ENCODE measurements at places on chromosomes 4 and X.

DNA sequence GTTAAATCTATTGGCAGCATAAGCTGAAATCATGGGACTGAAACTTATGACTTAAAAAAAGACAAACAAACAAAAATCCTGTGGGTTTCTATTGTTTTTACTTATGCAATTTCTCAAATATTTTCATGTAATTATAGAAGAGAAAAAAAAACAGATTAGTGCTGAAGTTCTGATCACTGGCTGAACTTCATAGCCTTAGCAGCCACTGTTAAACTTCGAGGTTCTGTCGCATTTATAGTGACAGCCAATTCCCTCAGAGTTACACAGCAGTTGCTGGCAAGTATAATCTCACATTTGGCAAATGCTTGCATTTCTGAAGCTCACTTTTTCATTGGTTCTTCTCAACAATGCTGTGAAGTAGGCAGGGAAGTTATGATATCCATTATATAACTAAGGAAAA, 748.9 kb upstream of the MAGEB2 start:
- no peak for DNase-seq

GRCh38 chrX:133350751-133351150, 64.5 kb downstream of the GPC4 start:
- DNase-seq: peak; percentile 40

DNA sequence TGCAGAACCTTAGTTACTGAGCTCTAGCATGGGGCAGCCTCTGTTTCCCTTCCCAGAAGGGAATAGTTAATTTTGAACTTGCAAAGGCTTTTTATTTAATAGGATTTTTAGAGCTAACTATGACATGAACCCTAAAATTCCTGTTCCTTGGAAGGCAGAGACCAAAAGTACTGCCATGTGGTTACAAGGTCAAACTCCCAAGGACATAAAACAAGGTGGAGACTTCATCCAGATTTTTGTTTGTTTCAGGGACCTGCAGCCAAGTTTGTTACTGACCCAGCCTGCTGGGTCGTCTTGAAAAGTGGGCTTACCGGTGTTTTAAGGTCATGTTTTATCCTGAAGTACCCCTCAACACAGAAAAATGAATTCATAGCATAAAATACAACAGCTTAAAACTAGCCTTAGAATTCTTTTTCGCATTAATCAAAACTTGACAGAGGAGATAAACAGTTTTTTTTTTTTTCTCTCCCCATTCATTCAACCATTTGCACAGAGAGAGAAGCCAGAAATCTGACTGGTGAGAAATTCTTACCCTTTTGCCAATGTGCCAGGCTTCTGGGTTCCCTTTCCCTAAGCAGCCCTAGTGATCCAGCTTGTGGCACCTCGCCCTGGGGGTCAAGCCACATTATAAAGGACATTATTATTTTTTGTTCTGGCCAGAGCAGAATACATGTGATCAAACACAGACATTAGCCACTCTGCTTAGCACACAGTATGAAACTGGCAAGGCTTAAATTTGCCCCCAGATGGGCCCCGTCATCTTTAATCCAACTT, 21.5 kb upstream of the GRPEL1 start:
- DNase-seq: no peak

DNA sequence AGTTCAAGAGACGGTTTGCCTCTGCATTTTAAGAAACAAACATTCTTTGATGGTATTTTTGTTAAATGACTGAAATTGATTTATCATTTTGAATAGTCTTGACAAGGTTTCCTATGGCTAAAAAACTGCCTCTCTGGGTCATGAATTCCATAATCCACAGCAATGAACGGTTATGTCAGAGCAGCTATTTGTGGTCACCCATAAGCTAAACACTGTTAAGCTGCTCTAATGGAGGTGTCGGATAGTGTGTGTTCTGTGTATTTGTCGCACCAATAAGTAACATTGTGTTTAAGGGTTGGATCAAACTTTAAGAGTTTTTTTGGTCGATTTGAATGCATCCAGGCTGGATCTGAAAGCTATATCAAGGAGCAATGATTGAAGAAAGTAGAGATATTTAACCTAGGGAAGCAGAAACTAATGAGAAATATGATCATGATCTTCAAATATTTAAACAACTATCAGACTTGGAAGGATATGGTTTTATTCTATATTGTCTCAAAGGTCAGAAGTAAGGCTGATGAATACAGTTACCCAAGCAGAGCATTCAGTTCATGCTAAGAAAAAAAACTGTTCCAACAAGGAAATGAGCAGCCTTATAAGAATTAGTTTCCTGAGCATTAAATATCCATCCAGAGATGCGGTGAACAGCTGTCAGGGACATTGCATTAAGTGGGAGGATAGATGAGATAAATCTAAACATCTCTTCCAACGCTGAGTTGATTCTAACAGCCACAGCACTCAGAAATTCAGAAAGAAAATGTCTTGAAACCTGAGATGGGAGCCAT, 232.3 kb upstream of the RPS6KA3 start:
- DNase-seq: peak; percentile 52

GRCh38 chrX:100274916-100275315, 135.2 kb downstream of the PCDH19 start:
- DNase-seq: no peak

DNA sequence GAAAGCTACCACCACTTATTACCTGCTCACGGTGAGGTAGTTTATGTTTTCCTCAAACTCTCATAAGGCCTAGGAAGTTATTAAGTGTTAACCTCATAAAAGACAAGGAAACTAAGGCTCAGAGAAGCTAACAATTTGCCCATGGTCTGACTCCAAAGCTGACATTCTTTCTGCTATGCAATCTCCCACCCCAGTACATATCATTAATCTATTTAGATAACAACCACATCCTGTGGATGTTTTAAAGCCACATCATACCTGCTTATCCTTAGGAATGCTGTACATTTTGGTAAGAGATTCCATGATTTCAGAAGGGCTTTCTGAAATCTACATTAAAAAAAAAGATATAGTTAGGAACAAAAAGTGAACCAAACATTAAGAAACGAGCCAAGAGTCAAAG, 55.4 kb downstream of the HUWE1 start:
- DNase-seq: peak; percentile 20

DNA sequence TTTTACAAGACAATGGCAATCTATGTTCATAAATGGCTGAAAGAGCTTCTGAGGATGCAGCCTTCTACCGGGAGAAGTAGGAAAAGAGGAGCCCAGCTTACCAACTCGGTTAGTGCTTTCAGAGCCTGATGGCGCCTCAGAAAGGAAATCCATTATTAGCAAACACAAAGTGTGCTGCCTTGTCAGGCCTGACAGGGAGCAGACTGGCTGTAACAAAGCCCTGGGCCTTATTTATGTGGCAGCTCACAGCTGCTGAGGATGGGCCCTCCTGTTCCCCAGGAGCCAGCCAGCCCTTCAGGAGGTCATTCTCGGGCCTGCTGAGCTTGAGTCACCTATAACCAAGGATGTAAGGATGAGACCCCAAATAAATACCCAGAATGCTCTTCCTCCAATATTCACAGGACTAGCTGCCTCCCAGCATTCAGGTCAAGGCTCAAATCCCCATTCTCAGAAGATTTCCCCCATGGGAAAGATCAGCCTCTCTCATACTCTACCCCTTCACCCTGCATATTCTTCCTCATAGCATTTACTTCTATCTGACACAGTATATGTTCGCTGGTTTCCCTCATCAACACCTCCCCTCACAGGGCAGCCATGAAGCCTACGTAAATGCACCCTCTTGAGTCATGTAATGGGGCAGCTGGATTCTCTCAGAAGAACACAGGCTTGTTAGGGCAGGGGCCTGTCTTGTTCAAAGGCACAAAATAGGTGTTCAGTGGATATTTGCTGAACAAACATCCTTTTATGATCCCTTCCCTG, 227.0 kb upstream of the RASGEF1B start:
- DNase-seq: no peak

DNA sequence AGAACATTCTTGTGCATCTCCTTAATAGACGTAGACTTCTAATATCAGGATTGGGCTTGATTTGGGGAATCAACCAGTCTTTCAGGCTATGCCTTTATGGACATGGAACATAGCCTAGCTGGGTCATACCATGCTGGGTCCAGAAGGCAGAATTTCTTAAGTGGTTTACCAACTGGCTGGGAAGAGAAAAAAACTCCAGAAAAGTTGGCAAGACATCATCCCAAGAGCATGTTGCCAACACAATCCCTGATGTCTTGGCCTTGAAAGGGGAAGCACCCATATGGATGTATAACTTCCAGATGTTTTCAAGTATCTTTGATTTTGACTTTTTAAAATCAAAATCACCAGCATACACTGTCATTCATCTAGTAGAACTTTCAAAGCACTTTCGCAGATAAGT, 138.0 kb upstream of the FGF13 start:
- no peak for DNase-seq

DNA sequence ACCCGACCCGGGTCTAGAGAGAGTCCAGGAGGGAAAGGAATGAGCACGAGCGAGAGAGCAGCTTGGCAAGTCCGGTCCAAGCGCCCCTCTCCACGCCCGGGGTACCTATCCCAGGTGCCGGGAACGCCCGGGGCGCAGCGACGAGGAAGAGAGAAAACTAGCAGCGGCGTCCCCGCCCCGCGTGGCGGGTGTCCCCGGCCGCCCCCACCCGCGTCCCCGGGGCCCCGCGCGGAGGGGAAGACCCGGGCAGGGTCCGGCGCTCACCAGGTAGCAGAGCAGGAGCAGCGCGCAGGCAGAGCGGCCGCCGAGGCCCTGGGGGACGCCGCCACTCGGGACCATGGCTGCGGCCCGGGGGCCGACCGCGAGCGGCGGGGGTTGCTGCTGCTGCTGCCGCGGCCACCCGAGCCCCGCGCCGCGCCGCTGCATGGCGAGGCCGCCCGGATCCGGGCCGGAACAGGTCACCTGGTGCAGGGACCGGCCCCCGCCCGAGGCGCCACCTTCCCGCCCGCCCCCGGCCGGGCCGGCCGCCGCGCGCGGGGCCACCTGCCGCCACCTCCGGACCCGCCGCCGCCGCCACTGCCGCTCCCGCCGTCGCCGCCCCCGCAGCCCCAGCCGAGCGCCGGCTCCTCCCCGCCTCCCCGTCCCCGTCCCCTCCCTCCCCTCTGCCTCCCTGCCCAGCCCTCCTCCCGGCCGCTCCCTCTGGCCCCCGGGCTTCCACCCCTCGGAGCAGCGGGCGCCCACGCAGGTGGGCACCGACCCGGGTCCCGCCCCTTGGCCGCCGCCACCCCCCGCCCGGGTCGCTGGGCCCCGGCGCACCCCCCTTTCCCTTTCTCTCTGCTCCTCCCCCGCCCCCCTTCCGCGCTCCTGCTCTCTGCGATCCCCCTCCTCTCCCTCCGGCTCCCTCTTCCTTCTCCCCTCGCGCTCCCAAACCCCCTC, at the start of gene SEL1L3:
Gene SEL1L3 (minus strand): TSS at position 578 of the 936 bp plus-strand sequence. CDS start 152 bp downstream, at position 426.
- DNase-seq: no peak

DNA sequence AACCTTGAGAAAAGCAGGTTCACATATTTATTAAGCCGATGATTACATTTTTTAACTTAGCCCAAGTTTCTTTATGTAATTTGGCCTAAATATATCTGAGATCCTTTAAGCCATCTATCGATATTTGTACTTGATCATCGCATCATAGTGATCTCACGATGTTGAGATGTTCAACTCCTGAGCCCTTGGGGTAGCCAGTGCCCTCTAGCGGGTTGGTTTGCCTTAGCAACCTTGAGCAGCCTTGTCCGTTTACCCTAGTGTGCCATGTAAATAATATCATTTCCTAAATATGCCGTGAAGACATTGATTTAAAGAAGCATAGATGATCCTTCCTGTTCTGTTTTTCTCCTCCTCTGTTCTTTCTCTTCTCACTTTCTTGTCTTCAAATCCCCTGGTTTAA, 432.2 kb downstream of the RPA4 start:
- no peak for DNase-seq
